Adipocyte (in vitro differentiated cells): ENCODE measurements at places on chromosomes 16 and 17.
A peak's percentile ranks its signal among the peaks of the same experiment; 100 is the strongest.

- DNase-seq, result peak; percentile 87
Measured at GRCh38 chr17:81959362-81960129, 1.4 kb downstream of the NOTUM start.

DNA sequence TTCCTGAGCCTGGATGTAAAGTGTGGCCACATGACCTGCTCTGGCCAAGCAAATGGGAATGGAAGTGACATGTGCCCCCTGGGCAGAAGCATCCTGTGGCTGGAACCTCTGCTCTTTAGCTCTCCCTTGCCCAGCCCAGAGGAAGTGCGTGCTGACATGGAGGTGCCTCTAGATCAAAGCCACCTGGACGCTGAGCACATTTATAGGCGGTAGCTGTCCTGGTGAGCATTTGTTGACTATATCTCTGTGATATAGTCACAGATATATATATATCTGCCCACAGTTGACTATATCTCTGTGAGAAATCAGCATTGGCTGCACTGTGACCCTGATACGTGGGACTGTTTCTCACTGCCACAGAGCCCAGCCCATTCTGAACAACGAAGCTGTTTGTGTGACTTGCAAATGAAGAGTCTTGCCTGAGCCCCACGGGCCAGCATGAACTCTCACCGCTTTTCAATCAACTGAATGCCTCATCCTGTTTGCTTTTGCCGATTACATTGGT is 118.8 kb downstream of the C16orf95 start:
- no peak for DNase-seq

DNA sequence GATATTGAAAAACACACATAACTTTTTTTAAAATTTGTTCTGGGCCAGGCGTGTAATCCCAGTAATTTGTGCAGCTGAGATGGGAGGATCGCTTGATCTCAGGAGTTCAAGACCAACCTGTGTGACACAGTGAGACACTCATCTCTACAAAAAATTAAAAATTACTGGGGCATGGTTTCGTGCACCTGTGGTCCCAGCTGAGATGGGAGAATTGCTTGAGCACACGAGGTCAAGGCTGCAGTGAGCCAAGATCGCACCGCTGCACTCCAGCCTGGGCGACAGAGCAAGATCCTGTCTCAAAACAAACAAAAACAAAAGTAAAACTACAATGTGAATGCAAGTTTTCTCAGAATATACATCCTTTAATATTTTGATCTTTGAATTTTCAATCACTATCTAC is 15.1 kb downstream of the C16orf54 start:
- DNase-seq, result no peak

DNA sequence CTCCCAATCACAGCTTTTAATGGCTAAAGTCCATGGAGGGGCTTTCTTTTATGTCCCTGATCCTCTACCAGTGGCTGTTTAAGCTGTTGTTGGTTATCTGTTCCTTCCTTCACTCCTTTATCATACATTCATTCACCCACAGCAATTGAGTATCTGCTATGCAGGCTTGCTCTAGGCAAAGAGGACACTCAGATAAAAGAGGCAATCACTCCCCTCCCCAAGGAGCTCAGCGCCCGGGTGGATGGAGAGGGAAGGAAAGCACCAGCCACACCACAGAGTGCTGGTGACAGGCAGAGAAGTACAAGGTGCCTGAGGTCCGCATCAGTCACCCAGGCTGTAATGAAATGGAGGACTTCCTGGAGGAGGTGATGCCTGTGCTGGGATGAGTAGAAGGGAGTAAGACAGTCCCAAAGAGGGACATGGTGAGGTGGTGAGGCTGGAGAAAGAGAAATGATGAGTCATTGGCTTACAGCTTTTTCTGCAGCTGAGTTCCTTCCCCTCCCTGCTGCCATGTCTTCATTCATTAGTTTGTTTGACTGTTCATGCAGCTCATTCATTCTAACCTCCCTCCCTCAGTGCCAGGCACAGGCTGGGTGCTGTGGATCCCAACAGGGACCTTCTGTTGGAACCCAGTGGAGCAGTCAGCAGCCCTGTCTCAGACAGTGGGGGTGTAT is 12.8 kb upstream of the NGFR start:
- DNase-seq, result no peak

DNA sequence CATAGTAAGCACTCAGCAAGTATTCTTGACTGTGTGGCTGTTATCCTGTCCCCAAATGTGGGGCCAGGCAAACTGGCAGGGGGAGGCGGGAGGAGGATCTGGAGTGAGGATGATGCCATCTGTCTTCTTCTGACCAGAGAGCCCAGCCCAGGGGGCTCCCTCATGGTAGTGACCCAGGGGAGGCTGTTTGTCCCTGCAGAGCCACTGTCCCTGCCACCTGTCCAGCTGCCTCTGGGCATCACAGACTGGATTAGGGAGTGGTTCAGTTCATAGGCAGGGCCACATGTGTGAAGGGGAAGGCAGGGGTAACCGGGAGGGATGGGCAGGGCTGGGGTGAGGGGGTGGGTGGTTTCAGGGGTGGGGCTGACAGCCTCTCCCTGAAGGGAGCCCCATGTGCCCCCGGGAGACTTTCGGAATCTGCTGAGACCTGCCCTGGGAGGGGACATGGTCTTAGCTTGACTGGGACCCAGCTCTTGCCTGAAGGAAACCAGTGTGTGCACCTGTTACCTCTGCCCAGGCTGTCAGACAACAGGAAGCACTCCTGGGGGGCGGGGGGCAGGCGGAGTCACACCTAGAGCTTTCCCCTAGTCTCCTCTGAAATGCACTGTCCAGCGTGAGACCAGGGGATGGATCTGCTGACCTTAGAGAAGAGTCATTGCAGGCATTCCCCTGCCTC is 15.2 kb downstream of the ARHGAP23 start:
- DNase-seq, result no peak

DNA sequence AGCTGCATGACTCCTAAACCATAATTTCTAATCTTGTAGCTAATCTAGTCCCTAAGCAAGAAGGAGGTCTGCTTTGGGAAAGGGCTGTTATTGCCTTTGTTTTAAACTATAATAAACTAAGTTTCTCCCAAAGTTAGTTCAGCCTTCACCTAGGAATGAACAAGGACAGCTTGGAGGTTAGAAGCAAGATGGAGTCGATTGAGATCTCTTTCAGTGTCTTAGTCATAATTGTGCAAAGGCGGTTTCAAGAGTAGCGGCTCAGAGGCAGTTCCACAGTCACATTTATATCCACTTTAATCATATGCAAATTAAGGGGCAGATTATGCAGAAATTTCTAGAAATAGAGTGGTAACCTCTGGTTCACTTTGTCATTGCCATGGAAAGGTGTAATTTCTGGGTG is 17.4 kb downstream of the DRC7 start:
- no peak for DNase-seq

- DNase-seq, result peak; percentile 68
Measured at GRCh38 chr17:50181591-50182560, 16.1 kb downstream of the SGCA start.

DNA sequence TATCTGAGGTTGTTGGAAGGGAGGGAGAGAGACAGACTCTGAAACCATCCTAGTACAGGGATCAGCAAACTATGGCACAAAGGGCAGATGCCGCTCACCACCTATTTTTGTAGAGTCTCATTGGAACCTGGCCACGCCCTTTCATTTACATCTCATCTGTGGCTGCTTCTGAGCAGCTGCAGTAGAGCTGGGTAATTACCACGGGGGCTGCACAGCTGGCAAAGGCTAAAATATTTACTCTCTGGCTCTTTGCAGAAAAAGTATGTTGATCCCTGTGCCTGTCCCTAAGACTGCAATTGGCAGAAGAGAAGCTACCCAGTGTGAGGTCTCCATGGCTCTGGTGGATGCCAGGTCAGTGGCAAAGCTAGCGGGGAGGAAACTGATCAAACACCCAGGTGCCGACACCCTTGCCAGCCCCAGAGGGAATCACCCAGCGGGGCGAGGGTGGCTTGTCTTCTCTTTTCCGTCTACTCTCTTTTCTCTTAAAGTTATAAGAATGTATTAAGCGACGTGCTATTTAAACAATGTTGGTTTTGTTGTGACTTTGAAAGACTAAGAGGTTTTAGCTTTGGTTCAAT is 14.0 kb downstream of the CEP295NL start:
- DNase-seq, result no peak

DNA sequence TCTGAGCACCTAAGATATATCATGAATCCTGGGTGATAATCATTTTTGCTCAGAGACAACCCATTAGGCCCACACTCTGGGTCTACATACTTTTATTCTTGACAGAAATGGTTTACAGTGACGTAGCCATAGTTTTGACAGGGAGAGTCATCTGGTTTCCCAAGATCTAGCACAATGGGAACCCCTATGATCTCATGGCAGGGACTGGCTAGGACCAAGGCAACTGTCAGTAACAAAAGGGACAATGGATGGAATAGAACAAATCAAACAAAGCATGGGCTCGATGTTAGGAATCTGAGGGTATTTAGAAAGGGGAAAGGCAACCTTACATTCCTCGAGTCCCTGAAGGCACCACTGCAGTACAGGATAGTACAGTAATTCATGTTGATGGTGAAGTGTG is 20.5 kb downstream of the CFAP97D1 start:
- DNase-seq, result no peak

DNA sequence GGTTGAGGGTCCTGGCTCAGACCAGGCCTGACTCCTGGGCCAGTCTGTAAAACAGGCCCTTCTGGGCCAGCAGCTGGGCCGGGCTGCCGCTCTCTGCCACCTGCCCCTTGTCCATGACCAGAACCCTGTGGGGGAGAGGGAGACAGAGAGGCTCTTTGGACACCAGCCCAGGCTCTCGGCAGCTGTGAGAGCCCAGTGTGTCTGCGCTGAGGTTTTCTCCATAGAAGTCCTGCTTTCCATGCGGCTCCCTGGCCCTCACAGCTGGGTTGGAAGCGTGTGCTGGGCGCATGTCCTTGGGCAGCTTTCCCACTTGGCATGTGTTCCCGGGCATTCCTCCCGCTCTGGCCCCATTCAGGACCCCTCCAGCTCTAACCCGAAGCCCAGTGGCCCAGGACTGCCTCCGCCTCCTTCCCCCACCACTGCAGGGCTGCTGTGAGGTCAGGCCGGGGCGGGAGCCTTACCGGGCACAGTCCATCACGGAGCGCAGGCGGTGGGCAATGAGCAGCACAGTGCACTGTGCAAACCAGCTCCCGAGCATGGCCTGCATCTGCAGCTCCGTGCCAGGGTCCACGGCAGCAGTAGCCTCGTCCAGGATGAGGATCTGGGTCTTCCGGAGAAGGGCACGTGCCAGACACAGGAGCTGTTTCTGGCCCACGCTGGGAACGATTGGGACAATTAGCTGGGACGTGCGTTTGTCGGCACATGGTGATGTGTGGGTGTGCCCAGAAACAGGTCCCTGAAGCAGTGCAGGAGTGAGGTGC is 73.0 kb downstream of the ABCC6 start:
- DNase-seq, result peak; percentile 29

DNA sequence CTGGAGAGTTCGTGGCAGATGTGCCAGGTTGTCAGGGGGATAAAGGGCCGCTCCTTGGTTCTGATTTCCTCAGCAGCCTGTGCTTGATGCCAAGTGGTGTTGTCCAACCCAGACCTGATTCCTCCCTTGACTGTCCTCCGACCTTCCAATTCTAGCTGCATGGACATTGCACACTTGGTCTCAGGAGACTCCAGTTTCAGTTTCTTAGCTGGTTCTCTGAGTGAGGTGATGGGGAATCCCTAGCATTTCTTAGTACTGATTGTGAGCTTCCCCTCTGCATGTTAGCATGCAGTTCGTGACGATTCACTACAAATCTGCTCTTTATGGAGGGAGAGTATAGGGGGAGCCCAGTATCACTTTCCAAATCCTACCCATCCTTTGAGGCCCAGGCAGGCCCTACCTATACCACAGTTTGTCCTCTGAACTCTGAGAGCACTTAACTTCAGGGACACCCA is 12.4 kb upstream of the CCR7 start:
- DNase-seq, result no peak

GRCh38 chr16:29898804-29899515 is 390 bp downstream of the SEZ6L2 start:
- DNase-seq, result peak; percentile 39

- no peak for DNase-seq
Measured at GRCh38 chr17:76492123-76492988, 8.9 kb downstream of the RHBDF2 start.

DNA sequence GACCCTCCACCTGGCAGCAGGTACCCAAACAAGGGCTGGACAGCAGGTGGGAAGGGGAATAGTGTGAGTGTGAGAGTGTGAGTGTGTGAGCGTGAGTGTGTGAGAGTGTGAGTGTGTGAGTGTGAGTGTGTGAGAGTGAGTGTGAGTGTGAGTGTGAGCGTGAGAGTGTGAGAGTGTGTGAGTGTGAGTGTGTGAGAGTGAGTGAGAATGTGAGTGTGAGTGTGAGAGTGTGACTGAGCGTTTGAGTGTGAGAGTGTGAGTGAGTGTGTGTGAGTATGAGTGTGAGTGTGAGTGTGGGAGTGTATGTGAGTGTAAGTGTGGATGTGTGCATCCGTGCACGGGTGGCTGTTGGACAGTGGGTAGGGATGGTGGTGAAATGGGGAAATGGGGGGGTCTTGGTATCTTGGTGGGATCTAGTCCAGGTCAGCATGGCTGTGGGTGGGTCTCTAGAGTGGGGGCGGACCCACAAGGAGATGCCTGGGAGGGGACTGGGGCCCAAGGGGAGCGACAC is 408 bp downstream of the ADGRG1 start:
- DNase-seq, result no peak

DNA sequence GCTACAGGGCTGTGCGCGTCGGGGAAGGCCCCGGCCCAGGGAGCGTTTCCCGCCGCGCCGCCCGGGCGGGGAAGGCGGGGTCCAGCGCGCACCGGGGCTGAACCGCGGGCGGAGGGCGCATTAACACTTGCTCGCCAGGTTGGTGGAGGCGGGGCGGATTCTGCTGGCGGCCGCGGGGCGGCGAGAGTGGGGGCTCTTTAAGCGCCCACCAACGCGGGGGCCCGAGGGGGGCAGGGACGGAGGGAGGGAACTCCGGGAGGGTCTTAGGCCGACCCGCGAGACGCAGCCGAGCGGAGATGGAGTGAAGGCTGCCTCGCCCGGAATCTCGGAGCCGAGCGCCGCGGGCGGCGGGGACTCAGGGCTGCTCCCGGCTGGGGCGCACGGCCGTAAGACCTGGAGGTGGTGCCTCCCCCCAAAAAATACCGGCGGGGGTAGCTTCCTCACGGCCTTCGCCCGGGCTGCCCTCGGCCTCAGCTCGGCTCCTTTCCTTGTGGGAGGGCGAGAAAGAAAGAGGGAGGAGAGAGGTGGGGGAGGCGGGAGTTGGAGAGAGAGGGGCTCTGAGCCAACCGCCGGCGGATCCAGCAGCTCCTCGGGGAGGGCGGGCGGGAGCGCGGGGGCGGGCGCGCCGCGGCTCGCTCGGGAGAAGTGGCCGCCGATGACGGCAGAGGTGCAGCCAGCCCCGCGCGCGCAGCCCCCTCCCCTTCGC is 415 bp upstream of the FOXF1 start:
- peak; percentile 92 for DNase-seq

GRCh38 chr17:55416470-55417052 is 5.1 kb downstream of the MMD start:
- DNase-seq, result no peak

- DNase-seq, result peak; percentile 94
Measured at GRCh38 chr17:42386777-42387657, 1.2 kb downstream of the STAT3 start.

- no peak for DNase-seq
Measured at GRCh38 chr17:41230094-41230493, 2.2 kb upstream of the KRTAP9-3 start.
